ENCODE measurements at places on chromosomes 7 and 10. TPM values are rescaled to one million over a fixed set of nuclear protein-coding genes. Genes with fewer than 3 reads are reported as not detected.

GRCh38 chr10:12194752-12195271 is 879 bp downstream of the NUDT5 start:
- H3K4me3 ChIP-seq = peak overlapping the region; percentile 95
- H3K27me3 ChIP-seq = no peaks in the 10 kb centered on the region
- peaks cover 12% of the 10 kb centered on the region for H3K36me3 ChIP-seq
- no peak for DNase-seq
- H3K27ac ChIP-seq = peak overlapping the region; percentile 96

DNA sequence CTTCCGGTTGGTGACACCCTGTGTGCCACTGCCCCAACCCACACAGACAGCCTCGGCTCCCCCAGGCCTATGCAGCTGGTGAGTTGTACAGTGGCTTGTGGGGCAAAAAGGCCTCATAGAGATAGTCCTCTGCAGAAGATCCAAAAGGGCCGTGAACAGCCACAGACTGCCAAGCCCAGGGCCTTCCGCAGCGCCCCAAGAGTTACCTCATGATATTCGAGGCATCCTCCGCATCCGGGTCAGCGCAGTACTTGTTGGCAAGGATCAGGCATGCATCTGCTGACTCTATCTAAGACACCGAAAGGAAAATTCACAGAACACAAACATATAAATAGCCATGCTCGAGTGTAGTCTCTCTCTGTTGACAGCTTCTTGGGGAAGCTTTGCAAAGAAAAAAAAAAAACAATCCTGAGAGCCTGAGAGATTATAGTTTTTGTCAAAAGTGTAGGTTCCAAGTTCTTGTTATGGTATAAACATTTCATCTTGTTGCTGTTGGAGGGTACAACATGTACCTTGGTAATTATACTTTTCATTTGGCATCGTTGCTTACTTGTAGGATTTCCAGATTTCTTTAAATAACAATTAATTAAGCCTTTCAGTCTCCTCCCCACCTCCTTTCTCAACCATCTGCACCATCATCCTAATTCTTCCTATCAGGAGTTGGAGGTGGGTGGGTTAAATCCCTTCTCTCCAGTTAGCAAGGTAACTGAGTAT is 553.0 kb downstream of the KCNMA1 start:
- H3K36me3 ChIP-seq = peaks cover 9% of the 10 kb centered on the region
- no peak overlapping the region for H3K4me3 ChIP-seq
- peaks cover 3% of the 10 kb centered on the region for H3K27me3 ChIP-seq
- H3K27ac ChIP-seq = no peak overlapping the region
- peaks cover 17% of the 10 kb centered on the region for H3K4me1 ChIP-seq
- no peak for DNase-seq

GRCh38 chr7:131385039-131385605 is 57.4 kb downstream of the MKLN1 start:
- H3K36me3 ChIP-seq = peaks cover 13% of the 10 kb centered on the region
- no peak overlapping the region for H3K4me3 ChIP-seq
- DNase-seq = no peak
- no peaks in the 10 kb centered on the region for H3K4me1 ChIP-seq
- H3K27ac ChIP-seq = no peak overlapping the region
- no peaks in the 10 kb centered on the region for H3K27me3 ChIP-seq

GRCh38 chr7:94710256-94710655 is 54.3 kb upstream of the SGCE start:
- no peaks in the 10 kb centered on the region for H3K36me3 ChIP-seq
- no peak overlapping the region for H3K4me3 ChIP-seq

GIMAP1 gene
- not detected for total RNA-seq

AQP1 gene
- 1.7 TPM for total RNA-seq

RTKN2 gene
- total RNA-seq = 10.0 TPM

CXCL12 gene
- 137 TPM for total RNA-seq

TMEM229A gene
- total RNA-seq = 0.33 TPM

All from type B pancreatic cell (in vitro differentiated cells).